ENCODE measurements at places on chromosomes 3 and 15.

DNA sequence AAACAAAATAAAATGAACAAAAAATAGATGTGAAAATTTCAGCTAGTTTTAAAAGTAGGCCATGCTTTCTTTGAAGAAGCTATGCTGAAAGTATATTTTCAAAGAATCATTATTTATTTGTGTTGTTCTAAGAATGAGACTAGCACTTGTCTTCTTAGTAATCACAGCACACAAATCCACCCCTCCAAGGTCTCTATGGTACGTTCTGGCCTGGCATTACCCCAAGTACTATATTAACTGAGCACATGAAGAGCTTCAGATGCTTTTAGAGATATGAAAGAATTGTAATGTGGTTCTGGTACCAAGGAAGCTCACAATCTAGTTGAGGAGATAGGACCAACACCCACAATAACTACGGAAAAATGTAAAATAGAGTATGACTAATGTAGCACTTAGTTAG lies 416.5 kb downstream of the PLCL2 start:
- DNase-seq: no peak

DNA sequence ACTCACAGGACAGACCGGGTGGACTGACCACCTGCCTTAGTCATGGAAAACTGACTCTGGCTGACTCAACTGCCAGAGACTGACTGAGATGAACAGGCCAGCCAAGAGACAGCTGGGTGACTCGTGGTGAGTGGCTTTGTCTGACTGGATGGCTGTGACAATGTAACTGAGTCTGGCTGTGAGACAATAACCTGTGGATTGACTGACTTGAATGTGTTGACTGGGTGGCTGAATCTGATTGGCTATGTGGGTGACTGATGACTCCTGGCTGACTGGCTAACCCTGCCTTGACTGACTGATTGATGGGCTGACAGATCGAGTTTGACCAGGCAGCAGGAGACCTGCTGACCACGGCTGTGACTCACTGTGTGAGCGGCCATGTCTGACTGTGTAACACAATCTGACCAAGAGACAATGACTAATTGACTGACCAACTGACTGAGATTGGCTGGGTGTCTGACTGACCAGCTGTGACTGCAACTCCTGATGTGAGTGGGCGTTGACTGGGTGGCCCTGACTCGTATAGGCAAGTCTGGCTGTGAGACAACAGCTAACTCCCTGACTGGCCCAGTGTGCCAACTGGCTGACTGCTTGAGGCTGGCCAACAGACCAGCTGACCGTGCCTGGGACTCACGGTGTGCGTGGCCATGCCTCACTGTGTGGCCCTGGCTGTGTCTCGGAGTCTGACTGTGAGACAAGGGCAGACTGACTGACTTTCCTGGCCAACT lies 509.1 kb downstream of the SHQ1 start:
- no peak for DNase-seq

DNA sequence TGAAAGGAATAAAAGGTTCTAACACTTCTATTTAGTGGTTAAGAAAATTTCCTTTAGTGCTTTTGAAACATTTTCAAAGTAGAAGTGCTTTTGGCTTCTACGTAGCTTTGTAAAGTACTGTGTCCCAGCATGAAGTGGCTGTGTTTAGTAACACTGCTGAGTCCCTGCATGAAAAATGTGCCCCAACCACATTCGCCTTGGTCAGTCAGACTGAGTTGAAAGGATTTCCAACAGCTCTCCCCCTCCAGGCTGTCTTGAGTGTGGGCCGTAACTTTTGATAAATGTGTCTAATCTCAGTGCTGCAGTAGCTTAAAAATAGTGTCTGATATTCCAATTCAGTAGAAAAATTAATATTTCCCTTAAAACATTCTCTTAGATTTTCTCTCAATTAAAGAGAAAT lies 115.0 kb downstream of the NR1D2 start:
- no peak for DNase-seq

GRCh38 chr3:46931631-46932331 lies 44.8 kb downstream of the CCDC12 start:
- DNase-seq: no peak

DNA sequence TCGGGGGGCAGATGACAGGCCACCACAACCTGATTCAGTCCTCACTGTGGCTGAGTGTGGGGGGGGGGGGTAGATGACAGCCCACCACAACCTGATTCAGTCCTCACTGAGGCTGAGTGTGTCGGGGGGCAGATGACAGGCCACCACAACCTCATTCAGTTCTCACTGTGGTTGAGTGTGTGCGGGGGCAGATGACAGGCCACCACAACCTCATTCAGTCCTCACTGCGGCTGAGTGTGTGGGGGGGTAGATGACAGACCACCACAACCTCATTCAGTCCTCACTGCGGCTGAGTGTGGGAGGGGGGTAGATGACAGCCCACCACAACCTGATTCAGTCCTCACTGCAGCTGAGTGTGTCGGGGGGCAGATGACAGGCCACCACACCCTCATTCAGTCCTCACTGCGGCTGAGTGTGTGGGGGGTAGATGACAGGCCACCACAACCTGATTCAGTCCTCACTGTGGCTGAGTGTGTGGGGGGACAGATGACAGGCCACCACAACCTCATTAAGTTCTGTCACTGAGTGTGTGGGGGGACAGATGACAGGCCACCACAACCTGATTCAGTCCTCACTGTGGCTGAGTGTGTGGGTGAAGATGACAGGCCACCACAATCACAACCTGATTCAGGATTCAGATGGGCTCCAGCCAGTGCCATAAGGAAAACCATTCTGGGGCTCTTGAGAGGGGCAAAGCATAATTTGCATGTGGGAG lies 16.9 kb downstream of the ZNF717 start:
- no peak for DNase-seq

DNA sequence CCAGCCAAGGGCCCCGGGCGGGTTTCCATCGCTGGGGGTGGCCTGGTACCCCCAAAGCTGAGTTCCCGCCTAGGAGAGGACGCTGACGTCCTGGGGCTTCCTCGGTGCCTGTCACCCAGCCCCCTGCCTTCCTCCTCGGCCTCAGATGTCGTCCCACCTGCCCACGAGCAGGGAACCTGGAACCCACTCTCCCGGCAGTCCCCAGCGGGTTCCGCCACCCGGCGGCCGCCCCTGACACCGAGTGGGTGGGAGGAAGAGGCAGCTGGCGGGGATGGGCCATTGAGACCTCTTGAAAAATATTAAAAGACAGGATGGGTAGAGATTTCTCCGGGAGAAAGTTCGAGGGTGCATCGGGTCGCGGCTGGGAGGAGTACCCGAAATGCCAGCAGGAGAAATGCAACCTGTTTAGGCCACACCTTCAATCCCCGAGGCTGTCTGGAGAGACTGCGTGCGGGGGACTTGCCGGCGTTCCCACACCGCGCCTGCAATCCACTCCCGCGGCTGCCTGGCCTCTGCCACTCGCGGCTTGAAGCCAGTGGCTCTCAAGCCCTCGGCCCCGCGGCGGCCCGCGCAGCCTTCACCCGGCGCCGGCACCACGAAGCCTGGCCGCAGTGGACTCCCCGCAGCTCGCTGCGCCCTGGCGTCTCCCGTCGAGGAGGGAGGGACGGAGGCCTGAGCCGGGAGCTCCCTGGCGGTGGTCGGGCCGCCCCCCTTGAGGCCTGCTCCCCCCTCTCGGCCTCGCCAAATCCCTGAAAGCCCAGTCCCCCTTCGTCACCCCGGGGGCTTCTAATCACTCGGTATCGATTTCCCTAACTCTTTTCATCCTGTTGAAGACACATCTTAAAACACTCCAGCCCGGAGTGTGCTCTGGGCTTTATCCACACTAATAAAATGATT lies 8.6 kb upstream of the NR2F2 start:
- no peak for DNase-seq

GRCh38 chr3:115667738-115668065 lies 44.4 kb downstream of the GAP43 start:
- no peak for DNase-seq

GRCh38 chr3:19775765-19776164 lies 158.3 kb downstream of the EFHB start:
- DNase-seq: no peak

DNA sequence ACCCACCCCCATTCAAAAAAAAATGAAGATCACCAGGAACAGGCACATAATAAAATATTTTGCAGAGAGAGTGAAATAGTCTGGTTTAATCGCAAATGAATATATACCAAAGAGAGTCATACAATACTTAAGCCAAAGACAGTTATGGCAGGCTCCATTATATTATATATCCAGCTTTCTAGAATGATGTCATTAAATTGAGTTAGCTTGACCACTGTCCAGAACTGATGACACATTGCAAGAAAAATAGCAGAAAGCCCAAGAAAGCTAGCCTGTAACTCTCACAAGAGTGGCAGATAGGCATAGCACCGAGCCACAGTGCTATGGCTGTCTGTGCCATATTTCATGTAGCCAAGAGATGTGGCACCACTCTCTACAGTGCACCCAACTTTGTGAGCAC lies 231.9 kb upstream of the SEMA6D start:
- DNase-seq: no peak

DNA sequence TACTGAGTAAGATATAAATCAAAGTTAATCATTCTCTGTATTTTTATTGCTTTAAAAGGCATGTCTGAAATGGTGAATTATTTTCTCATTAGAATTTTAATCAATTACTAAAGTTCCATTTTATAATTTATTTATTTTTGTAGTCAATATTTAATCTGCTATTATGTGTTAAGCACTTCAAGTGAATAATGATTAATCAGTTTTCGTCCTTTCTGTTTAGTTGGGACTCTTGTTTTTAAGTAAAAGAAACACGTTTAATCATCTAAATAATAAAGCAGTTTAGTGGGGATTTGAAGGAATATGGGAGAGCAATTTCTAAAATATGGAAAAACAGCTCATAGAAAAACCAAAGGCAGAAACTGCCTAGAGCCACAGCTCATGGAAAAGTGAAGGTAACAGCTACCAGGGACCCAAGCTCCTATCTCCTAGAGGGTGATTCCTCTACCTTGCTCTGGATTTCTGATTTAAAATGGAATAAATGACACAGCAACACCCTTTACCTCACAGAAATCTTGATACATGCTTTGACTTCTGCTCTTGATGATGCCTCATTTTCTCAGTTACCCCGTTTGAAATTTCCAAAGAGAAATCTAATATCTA lies 28.0 kb upstream of the SUCNR1 start:
- DNase-seq: no peak

DNA sequence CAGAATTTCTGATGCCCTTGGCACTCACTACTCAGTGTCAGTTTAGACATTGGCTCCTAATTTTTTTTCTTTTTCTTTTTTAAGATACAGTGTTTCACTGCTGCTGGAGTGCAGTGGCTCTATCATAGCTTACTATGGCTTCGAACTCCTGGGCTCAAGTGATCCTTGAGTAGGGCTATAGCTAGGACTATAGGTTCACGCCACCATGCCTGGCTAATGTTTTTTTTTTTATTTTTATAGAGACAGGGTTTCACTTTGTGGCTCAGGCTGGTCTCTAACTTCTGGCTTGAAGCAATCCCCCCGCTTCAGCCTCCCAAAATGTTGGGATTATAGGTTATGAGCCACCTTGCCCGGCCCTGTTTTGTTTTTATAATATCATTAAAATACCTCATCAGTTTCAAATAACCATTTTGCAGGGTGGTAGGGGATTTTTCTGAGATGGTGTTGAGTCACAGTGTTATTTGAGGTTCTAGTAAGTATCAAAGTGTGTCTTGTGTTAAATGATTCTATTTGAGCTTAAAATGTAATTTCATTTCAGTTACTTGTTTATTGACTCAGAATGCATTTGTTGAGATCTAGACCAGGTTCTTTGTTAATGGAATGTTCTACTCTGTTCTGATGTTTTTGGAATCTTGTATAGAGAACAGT lies 7.0 kb downstream of the FNDC3B start:
- DNase-seq: no peak

GRCh38 chr3:55157731-55158130 lies 229.9 kb upstream of the LRTM1 start:
- DNase-seq: no peak

GRCh38 chr3:115245899-115246298 lies 98.8 kb upstream of the ZBTB20 start:
- no peak for DNase-seq

DNA sequence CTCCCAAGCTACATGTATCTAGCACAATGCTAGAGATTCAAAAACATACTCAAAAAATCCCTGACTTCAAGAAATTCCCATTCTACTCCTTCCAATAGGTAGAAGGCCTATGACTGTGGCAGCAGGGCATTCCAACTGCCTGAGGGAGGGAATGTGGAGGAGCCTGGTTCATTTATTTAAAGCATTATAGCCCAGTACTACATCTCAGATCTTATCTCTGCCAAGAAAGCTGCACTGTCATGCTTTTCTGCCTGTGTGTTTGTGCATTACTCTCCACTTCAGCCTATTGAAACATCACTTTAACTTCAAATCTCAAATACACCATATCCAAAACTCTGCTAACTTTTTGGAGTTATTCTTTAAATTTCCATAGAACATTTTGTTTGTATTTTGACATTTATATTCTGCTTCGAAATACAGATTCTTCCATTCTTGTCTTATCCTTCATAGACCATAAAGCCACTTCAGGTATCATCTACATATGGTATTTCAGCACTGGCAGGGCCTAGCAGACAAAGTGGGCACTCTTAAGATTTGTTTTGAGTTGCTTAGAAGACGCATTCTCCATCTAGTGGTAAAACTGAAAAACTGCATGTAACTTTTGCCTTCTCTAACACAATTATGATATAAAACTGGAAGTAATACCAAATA lies 59.1 kb upstream of the NEDD4 start:
- DNase-seq: peak; percentile 29

- DNase-seq: no peak
Observed at GRCh38 chr3:62708638-62709373, 166.4 kb downstream of the CADPS start.

GRCh38 chr3:183128709-183129108 lies 29.4 kb upstream of the MCCC1 start:
- no peak for DNase-seq

DNA sequence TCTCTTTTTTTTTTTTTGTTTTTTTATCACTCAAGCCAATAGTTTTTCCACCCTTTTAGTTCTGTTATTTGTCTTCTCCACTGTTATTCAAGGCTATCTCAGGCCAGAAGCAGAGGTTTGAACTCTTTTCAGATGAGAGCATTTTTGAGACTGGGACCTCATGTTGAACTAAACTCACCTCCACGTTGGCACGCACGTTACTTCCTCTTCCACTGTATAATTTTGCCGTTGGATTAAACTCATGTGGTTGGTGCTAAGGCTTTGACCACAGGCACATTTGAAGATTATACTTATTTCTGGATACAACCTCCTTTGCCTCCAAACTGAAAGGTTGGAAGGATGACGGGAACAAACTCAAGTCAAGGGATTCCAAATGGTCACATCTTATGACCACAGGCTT lies 501.3 kb upstream of the TPRG1 start:
- no peak for DNase-seq

- no peak for DNase-seq
Observed at GRCh38 chr3:123076496-123077418, 9.9 kb downstream of the PDIA5 start.

GRCh38 chr3:55180936-55181535 lies 253.2 kb upstream of the LRTM1 start:
- peak; percentile 33 for DNase-seq

GRCh38 chr3:174533286-174533685 lies 325.8 kb upstream of the NAALADL2 start:
- DNase-seq: no peak

- no peak for DNase-seq
Observed at GRCh38 chr15:51846463-51847230, 17.2 kb downstream of the TMOD3 start.

- no peak for DNase-seq
Observed at GRCh38 chr3:10226293-10226692, 22.0 kb upstream of the TATDN2 start.

GRCh38 chr3:145015253-145015652 lies 1043.6 kb downstream of the DIPK2A start:
- DNase-seq: no peak

GRCh38 chr3:12532182-12532581 lies 13.1 kb downstream of the MKRN2OS start:
- DNase-seq: no peak

All from activated CD8-positive, alpha-beta T cell treated with anti-CD3 and anti-CD28 coated beads, Interleukin-2, amount 10 ng/mL, durations not matched to agents 7 days and 5 days (primary cell).